ENCODE measurements at places on chromosomes 7 and 10.

- DNase-seq = no peak
Measured at GRCh38 chr10:103715430-103715829, 139.9 kb downstream of the SH3PXD2A start.

GRCh38 chr7:143878884-143879283, 23.1 kb downstream of the TCAF1 start:
- DNase-seq = no peak

- DNase-seq = no peak
Measured at GRCh38 chr7:152984421-152984820, 224.9 kb downstream of the ACTR3B start.

GRCh38 chr10:127926455-127926854, 19.6 kb downstream of the PTPRE start:
- no peak for DNase-seq

DNA sequence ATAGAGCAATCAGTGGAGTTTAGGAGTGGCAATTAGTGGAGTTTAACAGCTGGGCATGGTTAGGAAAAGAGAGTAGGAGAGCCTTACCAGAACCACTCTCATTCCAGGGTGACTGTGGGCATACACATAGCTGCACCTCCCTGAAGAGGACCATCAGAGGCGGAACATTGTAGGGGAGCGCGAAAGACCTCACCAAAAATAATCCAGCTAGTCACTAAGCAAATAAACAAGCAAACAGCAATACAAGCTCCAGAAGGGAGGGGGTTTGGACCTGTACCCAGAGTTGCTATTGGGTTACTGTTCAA, 4.1 kb upstream of the NACAD start:
- no peak for DNase-seq

DNA sequence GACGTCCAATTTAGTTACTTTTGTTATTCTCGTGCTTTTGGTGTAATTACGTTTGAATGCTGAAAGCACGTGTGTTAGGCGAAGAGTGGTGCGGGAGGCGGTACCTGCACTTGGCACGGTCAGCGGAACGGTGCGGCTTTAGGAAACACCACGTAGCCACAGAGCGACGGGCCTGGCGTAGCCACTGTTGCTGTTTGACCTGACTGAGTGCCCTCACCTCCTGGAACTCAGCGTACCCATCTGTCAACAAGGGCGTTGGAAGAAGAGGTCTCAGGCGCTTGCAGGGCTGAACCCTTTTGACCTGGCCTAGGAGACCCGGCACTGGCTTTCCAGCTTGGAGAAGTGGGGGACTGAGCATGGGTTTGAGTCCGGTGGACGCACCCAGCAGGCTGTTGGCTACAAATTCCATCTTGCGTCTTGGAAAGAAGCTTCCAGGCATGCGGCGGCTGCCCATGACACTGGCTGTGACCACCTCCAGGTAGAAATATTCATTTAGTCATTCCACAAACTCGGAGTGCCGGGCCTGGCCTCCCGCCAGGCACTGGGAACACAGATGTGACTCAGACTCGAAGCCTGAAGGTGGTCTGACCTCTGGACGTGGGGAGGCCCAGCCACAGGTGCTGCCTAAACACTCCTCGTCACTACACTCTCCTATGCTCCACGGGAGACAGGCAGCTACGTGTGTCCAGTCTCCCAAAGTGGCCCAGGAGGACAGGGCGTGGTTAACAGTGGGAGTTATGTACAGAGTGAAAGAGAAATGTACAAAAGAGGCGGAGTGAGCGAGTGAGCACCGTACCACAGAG, 22.2 kb downstream of the FAM20C start:
- no peak for DNase-seq

DNA sequence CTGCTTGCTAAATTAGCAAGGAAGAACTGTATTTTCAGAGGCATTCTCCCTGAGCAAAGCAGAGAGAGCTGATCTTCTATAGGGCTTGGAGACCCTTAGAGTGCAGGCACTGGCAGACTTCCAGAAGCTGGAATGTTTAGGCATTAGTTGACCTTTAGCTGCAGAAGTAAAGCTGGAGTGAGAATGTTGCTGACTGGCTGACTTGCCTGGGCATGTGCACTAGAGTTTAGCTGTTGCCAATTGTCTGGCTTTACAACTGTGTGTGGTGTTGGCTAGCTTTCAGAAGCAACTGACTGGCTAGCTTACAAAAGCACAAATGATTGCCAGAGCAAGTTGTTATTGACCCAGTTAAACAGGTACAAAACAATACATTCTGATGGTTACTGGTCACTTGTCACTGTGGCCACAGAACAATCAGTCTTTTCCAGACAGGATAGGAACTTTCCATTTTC, 25.1 kb downstream of the FAM13C start:
- no peak for DNase-seq

- peak; percentile 10 for DNase-seq
Measured at GRCh38 chr10:6409971-6410643, 170.0 kb downstream of the PRKCQ start.

DNA sequence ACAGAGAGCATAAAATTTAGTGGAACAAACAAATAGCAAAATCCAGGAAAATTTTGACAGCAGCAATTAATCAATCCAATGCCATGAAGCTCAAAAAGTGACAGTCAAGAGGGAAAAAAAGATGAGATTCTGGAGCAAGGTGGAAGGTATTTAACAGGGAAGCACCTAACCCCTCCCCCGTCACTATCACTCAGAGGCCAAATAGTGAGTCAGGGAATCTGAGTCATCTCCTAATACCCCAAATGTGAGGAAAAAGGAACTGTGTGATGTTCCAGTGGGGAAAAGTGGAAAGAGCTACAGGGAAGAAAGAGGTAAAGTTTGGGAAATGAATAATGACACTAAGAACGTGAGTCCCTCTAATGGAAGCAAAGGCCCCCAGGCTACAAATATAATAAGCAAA, 113.2 kb upstream of the PHF14 start:
- DNase-seq = no peak

DNA sequence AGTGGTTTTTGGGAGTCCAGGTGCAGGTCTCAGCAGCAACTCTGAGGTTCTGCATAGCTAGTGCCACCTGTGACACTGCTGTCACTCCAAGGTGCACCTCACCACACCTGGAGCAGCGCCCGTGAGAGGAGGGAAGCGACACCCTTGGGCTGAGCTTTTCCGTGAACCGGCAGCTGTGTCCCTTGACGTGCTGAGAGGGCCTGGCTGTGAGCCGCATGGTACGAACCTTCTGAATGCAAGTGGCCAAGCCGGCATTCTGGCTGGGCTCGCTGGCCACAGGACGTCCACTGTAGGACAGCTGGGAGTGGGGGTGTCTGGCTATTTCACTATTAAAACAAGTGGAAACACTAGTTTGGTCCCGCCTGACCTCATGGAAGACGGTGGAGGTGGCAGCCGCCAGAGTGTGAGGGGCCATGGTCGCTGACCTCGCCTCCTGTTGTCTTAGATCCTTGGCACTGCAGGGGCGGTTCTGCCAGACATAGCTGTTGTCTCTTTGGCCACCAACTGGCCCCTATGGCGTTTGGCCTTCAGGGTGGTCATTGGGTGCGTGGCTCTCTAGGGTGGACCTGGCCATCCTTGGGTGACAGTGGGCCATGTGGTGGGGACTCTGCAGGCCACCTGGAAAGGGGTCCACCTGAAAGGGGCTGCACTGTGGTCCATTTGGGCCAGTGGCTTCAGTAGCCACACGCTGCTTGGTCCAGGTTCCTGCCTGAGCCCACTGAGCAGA, 12.9 kb downstream of the INPP5A start:
- no peak for DNase-seq

- no peak for DNase-seq
Measured at GRCh38 chr7:138962561-138963270, 18.5 kb downstream of the KIAA1549 start.

GRCh38 chr10:125762692-125763648, 12.7 kb downstream of the MMP21 start:
- DNase-seq = no peak

DNA sequence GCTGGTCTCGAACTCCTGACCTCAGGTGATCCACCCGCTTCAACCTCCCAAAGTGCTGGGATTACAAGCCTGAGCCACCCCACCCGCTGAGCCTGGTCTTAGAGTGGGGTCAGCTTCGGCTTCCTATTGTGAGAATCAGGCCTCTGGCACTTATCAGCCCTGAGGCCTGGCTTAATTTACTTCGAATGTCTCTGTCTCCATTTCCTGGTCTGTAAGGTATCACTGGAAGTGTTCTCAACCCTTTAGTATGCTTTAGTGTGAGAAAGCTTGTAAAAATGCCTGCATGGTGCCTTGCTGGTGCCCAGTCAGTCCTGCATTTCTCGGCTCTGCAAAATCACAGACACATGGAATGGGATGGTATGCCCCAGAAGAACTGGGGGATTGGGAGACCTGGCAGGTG, 671.4 kb upstream of the GALNT17 start:
- DNase-seq = no peak

GRCh38 chr10:30353851-30354250, 4.8 kb upstream of the MTPAP start:
- DNase-seq = no peak

DNA sequence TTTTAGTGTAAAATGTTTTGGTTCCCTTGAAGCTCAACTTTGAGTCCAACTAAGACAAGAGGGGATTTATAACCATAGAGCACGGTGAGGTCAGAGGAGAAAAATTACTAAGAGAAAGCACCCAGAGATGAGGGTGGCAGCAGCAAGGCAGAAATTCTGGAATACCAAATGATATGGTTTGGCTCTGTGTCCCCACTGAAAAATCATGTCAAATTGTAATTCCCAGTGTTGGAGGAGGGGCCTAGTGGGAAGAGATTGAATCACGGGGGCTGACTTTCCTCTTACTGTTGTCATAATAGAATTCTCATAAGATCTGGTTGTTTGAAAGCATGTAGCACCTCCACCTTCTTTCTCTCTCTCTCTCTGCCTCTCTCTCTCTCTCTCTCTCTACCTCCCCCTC, 19.4 kb upstream of the AKR1C1 start:
- no peak for DNase-seq

DNA sequence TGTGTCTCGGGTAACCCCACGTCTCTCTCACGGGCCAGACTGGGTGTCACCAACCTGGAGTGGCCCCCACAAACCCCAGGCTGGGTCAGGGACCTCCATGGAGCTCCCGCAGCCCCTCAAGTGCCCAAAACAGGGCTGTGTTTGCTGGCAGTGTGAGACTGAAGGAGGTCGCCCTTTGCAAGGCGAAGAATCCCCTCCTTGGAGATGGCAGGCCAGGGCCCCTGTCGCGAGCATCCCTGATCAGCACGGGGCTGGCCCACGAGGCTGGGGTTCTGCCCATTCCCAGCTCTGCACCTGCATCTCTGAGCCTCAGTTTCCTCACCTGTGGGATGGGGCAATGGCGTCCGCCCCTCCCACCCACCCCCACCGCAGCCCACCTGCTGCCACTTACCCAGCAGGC, 62.4 kb downstream of the SLC29A4 start:
- no peak for DNase-seq

GRCh38 chr10:77756319-77757232, 119.0 kb upstream of the KCNMA1 start:
- no peak for DNase-seq

GRCh38 chr10:6394084-6394483, 186.0 kb downstream of the PRKCQ start:
- no peak for DNase-seq

DNA sequence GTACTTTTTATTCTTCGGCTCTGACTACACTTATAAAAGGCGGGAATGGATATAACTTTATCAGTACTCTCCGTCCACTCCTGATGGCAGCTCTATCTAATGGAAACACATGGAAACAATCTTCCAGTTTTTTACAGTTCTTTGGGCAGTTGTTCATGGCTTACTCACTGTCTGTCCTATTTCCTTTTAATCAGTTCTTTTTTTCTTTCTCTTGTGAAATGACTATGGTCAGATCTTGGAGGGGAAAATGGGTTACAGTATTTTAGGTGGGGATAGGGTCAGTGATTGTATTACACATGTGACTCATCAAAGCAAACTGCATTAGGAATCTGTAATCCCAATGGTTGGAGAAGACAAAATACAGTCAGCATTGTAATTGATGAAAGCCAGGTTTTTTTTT, 112.4 kb downstream of the BICC1 start:
- DNase-seq = no peak

DNA sequence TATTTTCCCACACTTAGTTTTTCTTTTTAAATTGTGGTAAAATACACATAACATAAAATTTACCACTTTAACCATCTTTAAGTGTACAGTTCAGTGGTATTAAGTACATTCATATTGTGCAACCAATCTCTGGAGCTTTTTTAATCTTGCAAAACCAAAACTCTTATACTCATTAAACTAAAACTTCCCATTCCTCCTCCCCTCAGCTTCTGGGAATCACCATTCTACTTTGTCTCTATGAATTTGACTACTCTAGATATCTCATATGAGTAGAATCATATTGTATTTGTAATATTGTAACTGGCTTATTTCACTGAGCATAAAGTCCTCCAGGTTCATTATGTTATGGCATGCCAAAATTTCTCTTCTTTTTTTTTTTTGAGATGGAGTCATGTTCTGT, 86.4 kb upstream of the JAZF1 start:
- DNase-seq = no peak

DNA sequence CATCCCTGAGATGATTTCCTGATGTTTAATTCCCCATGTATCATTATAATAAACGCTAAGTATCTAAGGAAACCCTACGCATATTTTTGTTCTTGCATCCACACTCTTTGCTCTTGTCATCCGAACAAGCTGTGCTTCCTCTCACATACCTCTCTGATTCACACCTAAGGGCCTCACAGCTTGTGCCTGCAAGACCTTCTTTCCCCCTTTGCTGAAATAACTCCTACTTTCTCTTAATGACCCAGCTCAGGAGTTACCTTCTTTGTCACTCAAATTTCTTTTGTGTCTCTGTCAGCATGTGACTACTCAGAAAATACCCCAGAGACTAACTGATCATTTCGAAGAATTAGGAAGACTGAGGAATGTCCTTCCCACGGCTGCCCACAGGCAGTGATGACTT, 209.3 kb upstream of the IMMP2L start:
- no peak for DNase-seq

- DNase-seq = no peak
Measured at GRCh38 chr7:25913598-25914224, 238.3 kb upstream of the NFE2L3 start.

DNA sequence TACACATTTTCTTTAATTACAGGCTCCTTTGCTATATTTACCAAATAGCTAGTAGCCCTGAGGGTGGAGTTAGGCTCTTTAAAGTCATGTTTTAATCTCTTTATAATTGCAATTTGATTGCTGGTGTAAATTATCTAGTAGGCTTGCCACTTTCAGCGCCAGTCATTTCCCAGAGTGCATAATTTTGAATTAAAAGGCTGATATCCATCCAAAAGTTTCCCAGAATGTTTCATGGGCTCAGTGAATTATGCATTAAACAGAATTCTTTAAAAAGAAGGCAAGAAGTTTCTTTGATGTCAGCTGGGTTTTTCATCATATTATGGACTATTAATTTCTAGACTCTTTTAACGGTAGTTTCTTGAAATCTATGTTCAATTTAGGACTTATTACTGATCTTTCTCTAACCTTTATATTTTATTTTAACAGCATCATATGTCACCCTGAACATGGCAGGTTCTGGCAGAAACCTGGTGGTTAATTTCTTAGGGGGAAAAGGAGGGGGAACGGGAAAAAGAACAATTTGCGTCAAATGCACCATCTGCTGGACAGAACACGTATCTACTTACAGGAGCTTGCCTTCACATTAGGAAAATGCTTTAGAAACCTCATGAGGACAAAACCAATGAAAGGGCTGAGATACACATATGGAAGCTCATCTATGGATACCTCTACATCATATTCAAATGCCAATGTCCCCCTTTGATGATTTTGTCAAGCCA, 171.1 kb downstream of the GRM3 start:
- no peak for DNase-seq
